ENCODE measurements at places on chromosomes 6 and 20.

DNA sequence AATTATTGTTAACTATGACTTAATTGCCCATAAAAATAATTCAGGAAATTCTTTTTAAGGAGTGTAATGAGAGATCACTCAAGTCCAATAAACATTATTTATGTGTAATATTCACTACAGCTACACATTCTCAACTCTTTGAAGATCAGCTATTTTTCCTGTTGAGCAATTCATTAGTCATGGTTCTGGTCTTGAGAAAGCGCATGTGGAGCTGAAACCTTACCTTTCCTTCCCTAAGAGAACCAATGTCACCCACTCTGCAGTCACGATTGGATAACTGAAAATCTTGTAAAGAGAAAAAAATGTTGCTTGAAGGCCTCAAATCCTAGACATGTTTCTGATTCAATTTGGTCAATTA, 736.9 kb upstream of the MARCKS start:
- DNase-seq = no peak

DNA sequence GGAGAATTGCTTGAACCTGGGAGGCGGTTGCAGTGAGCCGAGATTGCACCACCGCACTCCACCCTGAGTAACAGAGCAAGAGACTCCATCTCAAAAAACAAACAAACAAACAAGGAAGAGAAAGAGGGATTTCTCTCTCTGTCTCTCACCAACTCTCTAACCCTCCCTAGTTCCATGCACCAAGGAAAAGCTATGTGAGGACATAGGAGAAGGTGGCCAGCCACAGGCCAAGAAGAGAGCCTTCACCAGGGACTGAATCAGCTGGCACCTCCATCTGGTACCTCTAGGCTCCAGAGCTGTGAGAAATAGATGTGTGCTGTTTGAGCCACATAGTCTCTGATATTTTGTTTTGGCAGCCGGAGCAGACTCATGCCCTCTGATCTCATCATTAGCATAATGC, 9.0 kb upstream of the FAM110A start:
- no peak for DNase-seq

GRCh38 chr6:32815115-32815514, 1.7 kb downstream of the HLA-DOB start:
- DNase-seq = no peak

DNA sequence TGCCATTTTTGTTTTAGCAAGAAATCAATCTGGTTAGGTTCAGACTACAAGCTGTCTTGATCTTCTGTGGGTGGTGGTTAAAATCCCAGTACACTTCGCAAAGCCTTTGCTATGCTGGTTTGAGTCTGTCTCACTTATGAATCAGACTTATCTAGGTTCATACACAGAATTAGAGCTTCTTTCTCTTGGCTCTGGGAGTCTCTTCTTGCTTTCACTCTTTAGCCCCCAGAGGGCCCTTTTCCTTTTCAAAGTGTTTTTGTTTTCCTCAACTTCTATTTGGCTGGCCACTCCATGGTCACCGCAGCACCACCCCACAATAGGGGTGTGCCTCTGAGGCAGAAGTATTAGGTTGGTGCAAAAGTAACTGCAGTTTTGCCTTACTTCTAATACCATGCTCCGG, 21.3 kb downstream of the ECI2 start:
- DNase-seq = no peak

GRCh38 chr6:37239950-37240713, 17.4 kb upstream of the TBC1D22B start:
- no peak for DNase-seq

All from NCI-H526 (cell line).